ENCODE measurements at places on chromosomes 4 and X. TPM values are rescaled to one million over a fixed set of nuclear protein-coding genes. Genes with fewer than 3 reads are reported as not detected.
A peak's percentile ranks its signal among the peaks of the same experiment; 100 is the strongest.

- no peak for DNase-seq
Observed at GRCh38 chr4:150641612-150642011, 59.7 kb downstream of the MAB21L2 start.

TMEM271 gene
- polyA plus RNA-seq: not detected

ATOH1 gene
- not detected for polyA plus RNA-seq

DNA sequence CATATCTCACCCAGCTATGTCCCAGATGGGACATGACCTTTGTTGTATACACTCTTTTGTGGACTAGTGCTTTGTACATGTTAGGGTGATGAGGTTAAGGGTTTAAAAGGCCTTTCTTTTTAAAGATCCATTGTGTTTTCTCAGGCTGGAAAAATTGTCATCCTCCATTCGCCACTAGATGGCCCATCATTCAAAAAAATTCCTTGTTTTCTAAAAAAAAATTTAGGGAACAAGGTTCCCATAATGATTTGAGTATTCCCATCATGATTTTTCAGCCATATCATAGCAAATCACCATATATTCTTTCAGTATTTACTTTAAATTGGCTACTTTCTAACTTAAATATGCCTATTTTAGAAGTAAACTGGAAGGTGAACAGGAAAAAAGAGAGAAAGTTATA, 91.9 kb upstream of the TMEM164 start:
- DNase-seq: no peak

GRCh38 chr4:76204936-76205335, 8.7 kb downstream of the SCARB2 start:
- no peak for DNase-seq

- no peak for DNase-seq
Observed at GRCh38 chr4:41912546-41912945, 22.7 kb upstream of the TMEM33 start.

DNA sequence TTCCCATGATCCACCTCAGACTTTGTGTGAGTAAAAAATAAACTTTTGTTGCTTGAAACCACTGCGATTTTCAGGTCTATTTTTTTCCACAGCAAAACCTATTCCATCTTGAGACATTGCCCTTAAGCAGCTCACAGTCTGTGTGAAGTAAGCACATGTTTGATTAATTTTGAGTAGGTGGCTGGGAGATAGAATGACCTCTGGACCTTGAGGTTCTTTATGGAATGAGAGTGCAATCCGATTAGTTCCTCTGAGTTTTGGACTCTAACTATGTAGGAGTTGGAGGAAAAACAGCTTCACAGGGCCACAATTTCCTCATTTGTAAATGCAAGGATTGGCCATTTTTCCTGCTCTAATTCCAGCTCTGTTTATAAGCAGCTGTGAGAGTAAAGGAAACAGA, 234.1 kb upstream of the IGFBP7 start:
- DNase-seq: no peak

WDR1 gene
- 165 TPM for polyA plus RNA-seq

DLG3 gene
- polyA plus RNA-seq: 6.6 TPM

DNA sequence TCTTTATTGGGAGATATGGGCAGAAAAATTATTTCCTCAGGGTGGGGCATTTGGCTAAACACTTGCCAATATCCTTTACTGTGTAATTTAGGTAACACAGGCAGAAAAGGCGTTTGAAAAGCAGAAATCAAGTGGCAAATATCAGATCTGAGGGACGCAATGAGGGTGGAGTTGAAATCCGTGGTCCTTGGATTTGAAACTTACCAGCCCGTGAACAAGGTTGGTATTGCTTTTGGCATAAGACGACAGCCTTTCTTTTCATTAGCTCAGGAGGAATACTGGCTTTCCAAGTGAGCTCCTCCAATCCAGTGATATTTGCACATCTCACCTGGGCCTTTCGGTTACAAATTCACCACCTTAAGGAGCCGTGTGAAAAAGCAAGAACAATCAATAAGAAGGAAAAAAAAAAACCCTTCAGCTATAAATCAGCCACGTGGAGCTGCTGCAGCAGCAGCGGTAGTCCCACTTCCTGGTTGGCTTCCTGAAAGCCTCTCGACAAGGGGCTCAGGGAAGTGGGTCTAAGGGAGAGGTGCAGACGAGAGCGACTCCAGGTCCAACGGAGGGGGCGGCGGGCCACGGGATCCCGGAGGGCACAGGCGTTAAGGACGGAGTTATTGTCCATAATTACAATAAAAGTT, 734 bp upstream of the GALNT7 start:
- DNase-seq: no peak

GRCh38 chrX:13985697-13986435, 43.8 kb downstream of the GEMIN8 start:
- no peak for DNase-seq

DNA sequence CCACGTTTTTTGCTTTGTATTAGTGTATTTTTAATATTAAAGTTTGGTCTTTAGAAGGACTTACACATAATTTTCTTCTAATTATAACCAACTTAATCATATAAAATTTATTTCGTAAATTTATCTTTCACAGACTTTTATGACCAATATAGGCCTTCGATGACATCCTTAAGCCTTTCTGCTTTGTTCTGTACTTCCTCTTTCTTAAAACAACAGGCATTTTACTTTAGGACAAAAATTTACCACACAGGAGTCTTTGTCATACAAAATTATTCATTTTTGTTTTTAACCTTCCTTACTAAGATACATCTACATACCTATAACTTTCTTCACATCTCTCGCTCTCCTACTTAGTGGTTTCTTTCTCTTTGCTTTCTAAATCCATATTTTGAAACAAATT, 56.3 kb downstream of the RGS12 start:
- no peak for DNase-seq

DNA sequence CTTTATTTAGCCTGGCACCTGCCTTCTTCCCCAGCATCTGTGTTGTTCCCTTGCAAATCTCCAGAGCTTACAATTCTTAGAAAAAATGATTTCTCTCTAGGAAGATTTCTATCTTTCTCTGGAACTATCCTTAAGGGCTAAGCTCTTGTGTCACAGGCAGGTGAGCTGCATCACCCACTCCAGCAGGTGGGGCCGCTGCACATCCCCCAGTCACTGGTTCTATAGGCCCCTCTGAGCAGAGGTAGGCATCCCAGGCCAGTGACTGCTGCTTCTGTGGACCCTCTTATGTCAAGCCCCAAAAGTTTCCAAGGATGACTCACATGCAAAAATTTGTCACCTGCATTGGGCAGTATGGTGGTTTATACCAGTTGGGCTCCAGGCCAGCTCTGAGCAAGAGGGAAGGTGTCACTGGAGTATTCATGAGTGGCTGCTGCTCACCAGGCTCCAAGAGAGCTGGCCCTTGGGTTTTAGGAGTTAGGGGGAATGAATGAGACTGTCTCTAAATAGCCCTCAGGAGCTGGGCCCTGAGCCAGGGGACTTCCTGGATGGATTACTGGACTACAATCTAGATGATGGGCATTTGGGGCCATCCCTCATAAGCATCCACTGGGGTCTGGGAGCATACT, 208.1 kb upstream of the EOLA2 start:
- DNase-seq: no peak

DNA sequence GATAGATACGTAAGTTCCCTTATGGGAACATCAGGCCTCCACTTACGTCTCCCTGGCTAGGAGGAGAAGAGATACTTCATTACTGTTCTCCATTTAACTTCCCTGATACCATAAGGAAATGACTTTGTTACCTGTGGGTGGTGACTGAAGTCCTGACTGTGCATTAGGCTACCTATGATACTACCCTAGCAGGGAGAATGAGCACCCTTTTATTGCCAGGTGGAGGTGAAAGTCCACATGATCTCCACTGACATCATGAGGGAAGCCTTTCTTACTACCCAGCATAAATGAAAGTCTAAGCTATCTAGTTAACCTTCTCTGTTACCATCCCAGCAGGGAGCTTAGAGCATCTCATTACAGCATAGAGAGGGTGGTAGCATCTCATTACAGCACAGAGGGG, 24.4 kb upstream of the LAMTOR3 start:
- no peak for DNase-seq

DNA sequence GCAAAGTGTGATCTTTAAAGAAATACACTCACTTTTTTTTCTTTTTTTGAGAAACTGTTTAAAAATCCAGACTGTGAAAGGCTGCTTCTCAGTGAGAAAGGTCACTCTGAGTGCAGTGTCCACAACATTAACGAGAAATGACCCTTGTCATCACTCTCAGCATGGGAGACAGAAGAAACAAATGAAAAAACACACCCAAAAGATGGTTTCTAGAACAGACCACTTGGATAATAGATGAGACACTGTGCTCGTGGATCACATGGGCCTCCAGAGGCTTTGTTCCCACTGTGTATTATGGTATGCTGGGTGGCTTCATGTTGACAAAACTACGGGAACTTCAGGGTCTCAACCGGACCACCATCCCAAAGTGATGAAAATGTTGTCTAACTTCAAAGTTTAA, 64.9 kb downstream of the NEUROG2 start:
- DNase-seq: no peak

DNA sequence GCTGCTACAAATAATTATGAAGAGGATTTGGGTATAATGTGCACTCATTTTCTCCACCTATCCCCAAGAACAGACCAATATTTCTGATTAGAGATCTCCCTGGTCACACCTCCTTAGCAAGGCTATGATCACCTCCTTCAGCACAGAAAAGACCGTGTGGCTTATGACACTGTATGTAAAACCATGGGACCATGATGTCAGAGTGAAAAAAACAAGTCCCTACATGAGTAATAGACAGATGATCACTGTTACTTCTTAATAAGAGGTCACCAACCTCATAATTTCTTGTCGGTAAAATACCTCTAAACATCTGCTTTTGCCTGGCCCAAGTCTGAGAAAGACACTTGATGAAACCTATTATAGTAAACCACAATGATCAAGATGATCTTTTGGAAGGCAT, 330.6 kb upstream of the F9 start:
- DNase-seq: no peak

DNA sequence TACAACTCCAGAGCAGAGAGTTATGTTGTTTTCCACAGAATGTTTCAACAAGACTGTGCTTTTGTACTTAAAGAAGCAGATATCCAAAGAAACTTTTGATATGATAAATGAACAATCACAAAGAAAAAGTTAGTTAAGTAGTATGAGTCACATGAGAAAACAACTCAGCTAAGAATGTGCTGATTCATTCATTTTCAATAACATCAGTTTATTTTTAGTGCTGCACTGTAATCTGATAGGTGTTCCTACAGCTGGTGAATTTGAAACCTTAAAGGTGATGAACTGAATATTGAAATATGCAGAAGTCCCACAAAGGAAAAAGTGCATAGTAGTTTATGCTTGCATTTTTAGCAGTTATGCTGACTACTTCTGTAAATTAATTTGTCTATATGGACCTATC, 180.3 kb upstream of the TENM3 start:
- DNase-seq: peak; percentile 17

- no peak for DNase-seq
Observed at GRCh38 chrX:107748506-107748905, 27.1 kb downstream of the TSC22D3 start.

COL25A1 gene
- 4.7 TPM for polyA plus RNA-seq

- no peak for DNase-seq
Observed at GRCh38 chr4:29970626-29971025, 749.5 kb upstream of the PCDH7 start.

- DNase-seq: no peak
Observed at GRCh38 chr4:73434311-73434710, 1.7 kb upstream of the AFP start.

GRCh38 chrX:12865359-12865758, 1.5 kb upstream of the TLR7 start:
- peak; percentile 10 for DNase-seq

NUDT10 gene
- 1.9 TPM for polyA plus RNA-seq

L1CAM gene
- 2.7 TPM for polyA plus RNA-seq

GRCh38 chr4:182451441-182451840, 208.2 kb downstream of the TENM3 start:
- DNase-seq: no peak

- peak; percentile 89 for DNase-seq
Observed at GRCh38 chrX:54640736-54641135, 110.7 kb downstream of the GNL3L start.

GPM6B gene
- polyA plus RNA-seq: 15.9 TPM

- peak; percentile 80 for DNase-seq
Observed at GRCh38 chr4:54226404-54227255, 2.5 kb upstream of the PDGFRA start.

GRCh38 chr4:153791746-153792617, 3.1 kb upstream of the SFRP2 start:
- peak; percentile 95 for DNase-seq

PGRMC1 gene
- 109 TPM for polyA plus RNA-seq

DNA sequence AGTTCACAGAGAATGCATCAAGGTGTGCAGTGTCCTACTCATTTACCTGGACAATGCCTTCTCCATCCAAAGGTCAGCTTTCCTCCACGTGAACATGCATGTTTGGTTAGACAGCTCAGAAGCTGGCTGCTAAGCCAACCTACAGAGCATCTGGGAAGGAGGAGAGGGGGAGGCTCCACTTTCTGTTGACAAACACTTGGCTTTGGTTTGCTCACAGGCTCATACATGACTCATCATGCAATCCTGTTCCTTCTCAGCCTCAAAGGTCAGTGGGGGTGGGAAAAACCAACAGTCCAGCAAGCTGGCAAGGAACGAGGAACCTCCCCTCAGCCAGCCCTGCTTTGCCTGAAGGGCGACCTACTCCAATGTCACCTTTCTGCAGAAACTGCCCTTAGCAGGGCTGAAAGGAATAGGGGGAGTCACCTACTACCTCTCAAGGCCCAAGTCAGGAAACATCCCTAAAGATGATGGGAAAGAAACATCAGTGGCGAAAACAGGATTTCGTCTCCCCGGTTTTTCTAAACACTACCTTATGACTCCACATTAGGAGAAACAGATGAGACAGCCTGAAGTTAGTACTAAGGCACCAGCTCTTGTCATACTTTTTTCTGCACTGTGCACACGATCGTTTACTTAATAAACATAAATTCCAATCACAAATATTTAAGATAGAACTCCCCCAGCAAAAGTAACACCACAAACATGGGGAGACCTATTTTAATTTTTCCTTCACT, 37.9 kb downstream of the RELL1 start:
- peak; percentile 22 for DNase-seq

DCAF8L1 gene
- not detected for polyA plus RNA-seq

GRCh38 chr4:43163101-43163792, 270.7 kb downstream of the GRXCR1 start:
- no peak for DNase-seq

- DNase-seq: no peak
Observed at GRCh38 chr4:188955066-188955465, 815.8 kb downstream of the TRIML1 start.

DNA sequence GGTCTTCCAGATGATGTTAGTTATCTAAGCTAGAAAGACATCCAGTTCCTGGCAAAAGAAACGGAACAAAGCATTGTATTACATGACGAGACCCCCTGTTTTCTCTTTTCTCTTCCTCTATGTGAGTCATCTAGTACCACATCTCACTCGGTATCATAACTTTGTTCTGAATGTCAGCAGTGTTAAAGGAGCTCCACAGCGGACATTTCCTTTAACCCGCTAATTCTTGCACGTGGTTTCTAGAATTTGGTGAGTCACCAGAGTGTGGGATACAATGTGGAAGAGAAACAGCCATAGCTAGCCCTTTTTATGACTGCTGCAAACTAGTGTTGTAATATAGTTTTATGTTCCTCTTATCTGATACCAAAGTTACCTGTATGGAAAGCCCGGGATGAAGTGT, 243.7 kb downstream of the TENM3 start:
- DNase-seq: no peak
